ENCODE measurements at places on chromosomes 2 and 18.

- DNase-seq = peak; percentile 42
Observed at GRCh38 chr2:9212010-9212635, 5.5 kb downstream of the ASAP2 start.

DNA sequence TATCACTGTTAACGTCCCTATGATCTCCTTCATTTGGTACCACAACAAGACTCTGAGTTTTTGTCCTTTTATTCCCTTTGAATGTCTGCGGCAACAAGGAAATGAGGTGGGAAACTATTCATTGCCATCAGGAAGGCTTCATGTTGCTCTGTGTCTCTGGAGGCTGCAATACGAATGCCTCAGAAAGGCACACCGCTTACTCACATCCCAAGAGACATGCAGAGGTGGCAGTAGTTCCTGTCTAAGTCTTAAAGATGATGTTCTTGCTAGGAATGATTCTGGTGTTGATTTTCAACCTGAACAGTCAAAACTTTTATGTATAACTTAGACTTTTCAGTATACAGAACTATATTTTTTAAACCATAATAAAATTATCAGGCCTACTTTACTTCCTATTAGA is 24.0 kb downstream of the CNTNAP5 start:
- no peak for DNase-seq

GRCh38 chr18:24878289-24878688 is 417.9 kb downstream of the HRH4 start:
- DNase-seq = no peak

DNA sequence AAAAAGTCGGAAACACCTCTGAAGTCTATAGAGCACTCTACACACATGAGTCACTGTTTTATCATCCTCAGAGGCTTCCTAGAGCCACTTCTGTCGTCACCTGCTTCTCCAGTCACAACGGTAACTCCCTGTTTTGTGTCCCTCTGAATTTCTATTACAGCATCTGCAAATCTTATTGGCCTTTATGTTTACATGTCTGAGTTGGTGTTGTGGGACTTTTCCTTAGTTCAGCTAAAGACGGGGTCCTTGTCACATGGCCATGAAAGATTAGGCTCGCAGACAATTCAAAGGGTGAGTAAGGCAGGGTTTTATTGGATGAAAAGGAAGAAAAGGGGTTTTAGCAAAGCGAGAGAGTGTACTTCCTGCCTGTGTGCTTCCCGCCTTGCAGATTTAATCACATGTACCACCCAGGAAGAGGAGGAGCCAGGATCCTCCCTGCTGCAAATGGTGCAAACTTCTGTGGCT is 185.6 kb downstream of the LPIN1 start:
- no peak for DNase-seq

- DNase-seq = no peak
Observed at GRCh38 chr18:44632469-44633145, 48.1 kb upstream of the SETBP1 start.

DNA sequence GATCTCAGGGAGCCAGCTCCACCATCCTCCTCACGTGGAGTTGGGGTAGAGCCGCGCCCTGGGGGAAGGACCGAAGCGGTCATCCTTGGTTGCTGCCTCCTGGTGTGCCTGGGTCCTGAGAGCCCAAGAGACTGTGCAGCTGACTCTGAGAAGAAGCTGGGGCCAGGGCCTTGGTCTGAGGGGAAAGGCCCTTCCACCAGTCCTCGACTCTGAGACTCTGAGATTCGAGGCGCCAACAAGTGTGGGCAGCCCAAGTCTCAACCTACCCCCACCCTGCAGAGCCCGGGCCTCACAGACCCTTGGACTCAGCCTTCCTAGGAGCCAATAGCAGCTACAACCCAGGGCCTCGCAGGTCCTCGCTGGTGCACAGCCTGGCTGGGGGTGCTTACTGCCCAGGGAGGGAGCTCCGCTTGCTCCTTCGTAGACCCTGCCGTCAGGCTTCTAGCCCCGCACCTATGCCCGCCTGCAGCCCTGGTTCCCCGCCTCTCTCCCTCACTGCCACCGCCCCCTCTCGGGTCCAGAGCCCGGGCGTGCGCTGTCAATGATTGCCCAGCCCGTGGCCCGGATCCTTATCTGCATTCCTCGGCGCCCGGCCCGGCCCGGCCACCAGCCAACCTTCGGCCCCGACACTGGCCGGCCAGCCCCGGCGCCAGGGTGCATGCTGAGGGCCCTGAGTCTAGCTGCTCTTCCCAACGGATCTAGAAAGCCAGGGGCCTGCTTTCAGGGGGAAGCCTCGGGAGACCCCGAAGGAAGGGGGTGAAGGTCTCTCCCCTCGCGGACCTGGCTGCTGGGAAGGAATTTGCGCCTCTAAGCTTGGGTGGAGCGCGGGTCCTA is 2.0 kb downstream of the IHH start:
- DNase-seq = no peak

- no peak for DNase-seq
Observed at GRCh38 chr2:98586551-98587140, 21.7 kb downstream of the COA5 start.

DNA sequence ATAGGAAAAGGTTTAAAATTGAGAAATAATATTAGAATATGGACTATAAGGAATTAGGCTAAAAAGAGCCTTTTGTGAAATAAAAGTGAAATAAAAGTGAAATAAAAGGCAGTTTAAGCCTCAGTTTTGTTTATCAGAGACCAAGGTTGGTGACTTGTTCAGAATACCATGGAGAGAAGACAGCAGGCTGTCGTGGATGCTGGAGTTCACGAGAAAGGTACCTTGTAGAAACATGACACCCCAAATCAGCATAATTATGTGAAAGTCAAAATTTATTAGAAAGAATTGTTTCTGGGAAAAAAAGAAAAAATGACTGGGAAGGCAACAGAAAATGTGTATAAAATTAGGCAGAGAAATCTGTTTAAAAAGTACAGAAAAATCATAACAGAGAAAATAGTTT is 46.5 kb upstream of the SPAG16 start:
- DNase-seq = no peak

DNA sequence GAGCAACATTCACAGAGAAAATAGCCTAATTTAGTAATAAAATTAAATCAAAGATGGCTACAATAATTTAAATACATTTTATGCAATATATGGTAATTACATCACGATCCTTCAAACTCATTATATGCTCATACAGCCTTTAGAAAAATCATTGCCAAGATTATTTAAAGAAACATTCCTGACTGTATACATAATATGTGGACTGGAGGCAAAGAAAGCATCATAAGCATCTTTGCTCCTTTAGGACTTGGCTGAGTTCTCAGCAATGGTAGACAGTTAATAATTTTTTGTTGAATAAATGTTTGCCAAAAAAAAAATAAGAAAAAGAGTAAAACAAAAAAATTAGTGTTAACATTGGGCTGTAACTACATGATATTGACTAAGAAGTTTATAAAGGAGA is 26.9 kb downstream of the NCKAP5 start:
- no peak for DNase-seq

GRCh38 chr2:59233920-59234319 is 992.8 kb upstream of the FANCL start:
- DNase-seq = no peak

- DNase-seq = no peak
Observed at GRCh38 chr2:220991972-220992371, 580.1 kb downstream of the EPHA4 start.

DNA sequence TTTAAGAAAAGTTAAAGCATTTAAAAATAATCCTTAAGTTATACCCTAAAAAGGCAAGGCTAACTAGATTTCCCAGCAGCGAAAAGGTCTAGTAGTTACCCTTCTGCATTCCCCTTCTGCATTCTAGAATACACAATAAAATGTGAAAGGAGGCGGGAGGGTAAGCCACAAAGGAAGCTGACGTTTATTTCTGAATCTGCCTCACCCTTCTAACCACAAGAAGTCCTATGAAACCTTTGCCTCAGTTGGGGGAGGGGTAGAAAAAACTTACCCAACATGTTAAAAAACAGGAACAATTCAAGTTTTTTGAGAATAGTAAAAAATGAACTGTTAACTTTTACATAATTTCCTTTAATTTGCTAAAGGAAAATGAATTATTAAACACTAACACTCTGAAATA is 11.3 kb downstream of the STK17B start:
- peak; percentile 65 for DNase-seq

GRCh38 chr18:34873986-34874580 is 164.0 kb downstream of the DTNA start:
- no peak for DNase-seq

- DNase-seq = no peak
Observed at GRCh38 chr2:25920786-25921415, 42.6 kb upstream of the ASXL2 start.

- no peak for DNase-seq
Observed at GRCh38 chr2:240628507-240628807, 3.2 kb downstream of the GPR35 start.

DNA sequence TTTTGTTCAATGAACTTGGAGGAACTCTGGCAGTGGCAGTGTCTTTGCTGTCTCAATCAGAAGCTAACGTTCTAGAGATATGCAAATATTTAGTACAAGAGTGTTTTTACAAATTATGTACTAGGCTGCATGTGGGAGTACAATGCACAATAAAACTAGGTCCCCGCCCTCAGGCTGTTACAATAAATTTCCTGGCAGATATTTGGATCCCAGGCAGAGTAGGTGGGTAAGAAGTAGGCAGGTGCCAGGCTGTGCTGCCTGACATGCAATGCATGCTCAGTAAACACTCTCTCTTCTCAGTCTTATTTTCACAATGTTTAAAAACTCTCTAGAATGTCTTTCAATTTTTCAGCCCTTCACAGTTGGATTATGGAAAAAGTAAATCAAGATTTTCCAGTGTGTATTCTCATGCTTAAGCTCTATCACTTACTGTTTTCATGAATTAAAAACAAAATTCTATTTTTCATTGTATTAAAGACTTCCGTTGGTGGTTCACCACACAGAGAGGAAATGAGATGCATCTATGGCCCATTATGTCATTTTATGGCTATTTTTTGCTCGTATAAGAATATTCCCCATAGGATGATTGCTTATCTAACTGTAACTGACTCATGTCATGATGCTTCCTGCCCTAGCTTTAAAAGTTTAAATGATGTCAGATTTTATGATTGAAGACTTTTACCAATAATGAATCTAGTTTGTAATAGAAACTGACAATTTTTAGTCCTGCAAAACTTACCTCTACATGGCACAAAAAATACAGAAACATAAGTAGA is 346.1 kb downstream of the RND3 start:
- no peak for DNase-seq

DNA sequence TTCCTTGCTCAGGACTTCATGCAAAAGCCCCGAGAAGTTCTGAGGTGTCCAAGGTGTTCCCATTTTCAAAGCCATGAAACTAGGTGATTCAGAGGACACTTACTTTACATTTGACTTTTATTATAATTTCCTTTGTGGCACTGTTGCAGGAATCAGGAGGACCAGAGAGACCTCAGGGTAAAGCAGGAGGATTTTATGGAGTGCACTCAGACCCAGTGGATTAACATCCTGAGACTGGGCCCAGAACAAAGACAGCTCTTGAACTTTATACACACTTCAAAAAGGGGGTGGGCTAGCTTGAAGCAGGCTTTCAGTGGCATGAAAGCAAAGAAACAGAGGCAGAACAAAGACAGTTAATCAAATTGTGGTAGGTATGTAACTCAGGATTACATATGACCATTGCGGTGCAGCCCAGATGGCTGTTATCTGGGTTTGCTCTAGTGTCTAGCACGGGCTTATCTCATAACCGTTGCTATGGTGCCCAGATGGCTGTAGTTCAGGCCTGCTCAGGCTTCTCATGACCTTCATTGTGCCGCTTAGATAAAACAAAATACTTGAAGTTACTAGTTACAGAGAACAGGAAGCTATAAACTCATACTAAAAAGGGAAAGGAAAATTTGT is 39.4 kb downstream of the TMEM182 start:
- DNase-seq = no peak

DNA sequence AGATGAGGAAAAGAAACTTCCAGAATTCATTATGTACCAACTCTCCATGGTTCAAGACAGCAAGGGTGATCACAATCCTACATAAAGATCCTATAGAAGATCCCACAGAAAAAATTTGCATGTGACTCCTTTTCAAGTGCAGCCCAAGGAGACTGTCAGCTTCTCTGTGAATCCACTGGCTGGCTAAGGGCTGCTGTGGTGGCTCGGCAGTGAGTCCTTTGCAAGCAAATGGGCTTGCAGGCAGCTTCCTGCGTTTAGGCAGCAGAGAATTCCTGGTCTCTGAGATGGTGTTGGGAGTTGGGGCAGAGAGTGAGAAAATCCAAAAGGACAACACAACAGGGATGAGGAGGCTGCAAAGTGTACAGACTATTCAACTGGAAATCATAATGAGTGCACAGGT is 43.4 kb downstream of the NABP1 start:
- no peak for DNase-seq

DNA sequence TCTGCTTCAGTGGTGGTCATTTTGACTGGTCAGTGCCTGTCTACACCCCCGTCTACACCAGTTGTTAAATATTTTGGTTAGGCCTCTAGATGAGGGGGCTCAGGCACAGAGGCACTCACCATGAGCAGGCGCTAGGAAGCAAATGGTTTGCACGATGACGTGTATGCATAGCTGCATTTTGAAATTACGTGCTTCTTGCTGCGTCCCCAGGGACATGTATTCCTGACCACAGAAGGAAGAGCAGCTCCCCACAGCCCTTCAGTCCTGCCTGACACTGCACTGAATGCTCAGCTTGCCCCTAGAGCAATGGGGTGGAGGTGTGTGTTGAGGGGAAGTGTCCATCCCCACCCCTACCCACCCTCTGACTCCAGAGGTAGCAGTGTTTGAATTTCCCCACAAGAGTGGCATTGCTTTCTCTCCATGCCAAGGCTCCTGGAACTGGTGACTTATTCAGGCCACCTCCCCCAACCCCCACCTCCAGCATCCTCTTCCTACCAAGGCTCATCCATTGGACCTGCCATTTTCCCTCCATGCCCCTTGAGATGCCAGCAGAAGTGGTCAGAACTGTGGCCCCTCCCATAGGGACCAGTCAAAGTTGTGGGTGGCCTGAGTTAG is 11.4 kb upstream of the ZAP70 start:
- DNase-seq = no peak

DNA sequence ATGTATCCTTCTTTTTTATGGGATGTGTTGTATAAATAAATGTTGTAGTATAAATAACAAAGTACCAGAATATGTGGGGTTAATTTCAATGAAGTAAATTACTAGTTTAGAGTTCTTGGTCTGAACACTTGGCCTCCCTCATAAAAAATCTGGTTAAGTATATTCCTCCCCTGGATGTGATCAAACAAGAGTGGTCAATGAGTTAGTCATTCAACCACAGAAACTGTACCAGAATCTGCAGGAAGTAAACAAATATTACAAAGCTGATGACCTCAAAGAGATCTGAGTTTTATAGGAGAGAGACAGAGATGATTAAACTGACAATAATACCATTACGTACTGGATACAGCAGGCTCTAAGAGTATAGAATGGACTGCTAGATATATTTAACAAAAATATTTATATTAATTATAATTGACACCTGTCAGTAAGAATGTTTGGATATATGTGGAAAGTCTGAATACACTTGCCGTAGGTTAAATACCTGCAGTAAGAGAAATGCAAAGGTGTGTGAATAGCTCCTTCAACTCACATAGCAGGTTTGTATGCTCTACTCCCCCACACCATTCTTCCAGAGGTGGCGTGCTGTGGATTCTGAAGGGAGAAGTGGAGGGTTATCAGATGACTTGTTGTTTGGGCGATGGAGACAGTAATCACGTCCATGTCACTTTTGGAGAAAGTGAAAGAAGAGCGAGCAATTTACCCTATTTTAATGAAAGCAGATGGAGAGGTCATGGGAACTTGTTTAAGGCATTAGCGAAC is 108.3 kb upstream of the LRATD1 start:
- no peak for DNase-seq

- no peak for DNase-seq
Observed at GRCh38 chr2:183035954-183036669, 2.1 kb downstream of the NCKAP1 start.

GRCh38 chr18:12606592-12607315 is 51.2 kb downstream of the SPIRE1 start:
- no peak for DNase-seq
